A549 treated with DMSO at 1 μM for 4 hours (cell line): ENCODE measurements at places on chromosomes 11 and 22. TPM values are rescaled to one million over a fixed set of nuclear protein-coding genes. Genes with fewer than 3 reads are reported as not detected.

The SLC22A6 gene
- total RNA-seq = not detected in 5 replicates

The ELMOD1 gene
- total RNA-seq = 0.18 to 0.34 TPM (median 0.32 TPM) in 5 replicates

The OR52E8 gene
- not detected in 5 replicates for total RNA-seq

The CD151 gene
- total RNA-seq = 728 to 834 TPM (median 790 TPM) in 5 replicates

The OR51L1 gene
- not detected in 5 replicates for total RNA-seq

The MS4A7 gene
- not detected in 5 replicates for total RNA-seq
